Natural killer cell treated with Interleukin-12 subunit alpha and Interleukin-12 subunit beta and Interleukin-15 and Interleukin-18, amount 100 ng/mL, for 72 hours (primary cell): ENCODE measurements at places on chromosomes 12 and 14. TPM values are rescaled to one million over a fixed set of nuclear protein-coding genes. Genes with fewer than 3 reads are reported as not detected.

GRCh38 chr12:59710004-59710628 is 114.3 kb downstream of the SLC16A7 start:
- DNase-seq: no peak

DNA sequence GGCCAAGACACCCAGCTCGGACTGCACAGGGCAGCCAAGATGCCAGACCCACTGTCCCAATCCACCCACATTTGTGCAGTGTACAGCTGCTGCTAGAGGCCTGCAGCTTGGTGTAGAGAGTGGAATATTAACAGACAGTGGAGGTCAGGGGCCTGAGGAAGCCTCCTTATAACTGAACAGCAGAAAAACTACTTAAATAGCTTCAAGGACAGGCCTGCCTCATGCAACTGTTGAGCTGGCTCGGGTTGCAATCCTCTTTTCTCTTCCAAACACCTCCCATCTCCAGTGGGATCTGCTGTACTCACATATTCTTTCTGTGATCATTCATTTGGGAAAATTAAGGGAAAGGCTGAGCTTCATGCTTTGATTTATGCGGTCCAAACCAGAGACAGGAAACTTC is 1043.2 kb upstream of the TMEM132C start:
- no peak for DNase-seq

DNA sequence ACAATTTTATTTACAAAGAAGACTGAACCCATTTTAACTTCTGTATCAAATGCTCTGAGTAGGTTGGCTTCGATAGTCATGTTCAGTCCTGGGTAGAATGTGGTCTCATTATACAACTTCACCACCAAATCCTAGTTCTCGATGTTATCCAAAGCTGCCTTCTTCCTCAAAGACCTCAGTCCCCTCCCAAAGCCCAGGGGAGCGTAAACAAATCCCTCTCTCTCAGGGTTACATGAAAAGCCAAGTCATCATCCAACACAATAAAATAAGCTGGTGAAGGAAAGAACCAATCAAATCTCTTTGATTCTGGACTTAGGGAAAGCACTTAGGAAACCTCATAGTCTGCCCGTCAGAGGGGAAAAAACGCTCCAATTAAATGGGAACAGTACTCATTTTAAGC is 9.1 kb downstream of the PTCSC3 start:
- no peak for DNase-seq

- DNase-seq: no peak
These were observed 133.1 kb upstream of the NUDT4 start for GRCh38 chr12:93244514-93245077.

- DNase-seq: no peak
These were observed 7.3 kb upstream of the C12orf50 start for GRCh38 chr12:88036353-88036965.

The CRIP2 gene
- 0.98 TPM for total RNA-seq

The KRT72 gene
- total RNA-seq: not detected
